NCI-H446 treated with DMSO at 0.1 percent for 48 hours (cell line): ENCODE measurements at places on chromosomes 7 and 10.

GRCh38 chr7:157925383-157925875, 588.6 kb downstream of the DNAJB6 start:
- DNase-seq: no peak

- no peak for DNase-seq
These were observed 99.4 kb downstream of the CTBP2 start for GRCh38 chr10:125060826-125061556.

DNA sequence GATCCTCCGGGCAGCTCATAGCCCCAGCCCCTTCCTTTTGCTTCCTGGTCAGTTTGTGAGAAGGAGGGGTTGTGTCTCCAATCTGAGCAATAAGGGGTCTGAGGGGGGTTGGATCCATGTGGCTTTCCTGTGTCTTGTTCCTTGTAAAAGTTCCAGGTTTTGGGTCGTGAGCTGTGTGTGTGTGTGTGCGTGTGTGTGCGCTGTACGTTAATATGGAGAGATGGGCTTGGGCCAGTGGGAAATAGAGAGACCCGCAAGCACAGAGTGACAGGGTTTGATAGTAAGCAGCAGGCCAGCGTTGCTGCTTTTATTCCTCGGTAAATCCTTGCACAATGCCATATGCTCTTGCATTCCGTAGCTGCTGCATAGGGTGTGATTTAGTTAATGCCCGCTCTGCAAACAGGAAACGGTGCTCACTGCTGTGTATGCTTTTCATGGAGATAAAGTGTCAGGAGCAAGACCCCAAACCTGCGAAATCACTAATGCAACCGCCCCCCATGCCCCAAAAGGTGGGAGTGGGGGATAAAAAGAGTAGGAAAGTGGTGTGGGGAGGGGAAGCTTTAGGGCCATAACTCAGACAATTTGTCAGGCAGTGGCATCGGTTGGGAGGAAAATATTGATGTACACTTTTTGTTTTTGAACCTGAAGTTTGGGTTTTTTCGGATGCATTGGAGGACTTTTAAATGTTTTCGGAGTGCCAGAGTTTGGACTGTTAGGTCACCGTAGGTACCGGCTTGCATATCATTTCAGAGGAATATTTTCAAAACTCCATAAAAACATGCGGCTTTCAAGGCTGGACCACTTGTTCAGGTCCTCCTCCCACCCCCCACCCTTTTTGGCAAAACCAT, 108.7 kb downstream of the TCF7L2 start:
- no peak for DNase-seq

- peak; percentile 73 for DNase-seq
These were observed at the start of gene UNC5B for GRCh38 chr10:71212318-71213126. Gene UNC5B, plus strand, starts transcription at chr10:71212570. Its CDS starts 416 bp downstream, at chr10:71212986.

- no peak for DNase-seq
These were observed 326.3 kb downstream of the CCSER2 start for GRCh38 chr10:84654671-84655070.

DNA sequence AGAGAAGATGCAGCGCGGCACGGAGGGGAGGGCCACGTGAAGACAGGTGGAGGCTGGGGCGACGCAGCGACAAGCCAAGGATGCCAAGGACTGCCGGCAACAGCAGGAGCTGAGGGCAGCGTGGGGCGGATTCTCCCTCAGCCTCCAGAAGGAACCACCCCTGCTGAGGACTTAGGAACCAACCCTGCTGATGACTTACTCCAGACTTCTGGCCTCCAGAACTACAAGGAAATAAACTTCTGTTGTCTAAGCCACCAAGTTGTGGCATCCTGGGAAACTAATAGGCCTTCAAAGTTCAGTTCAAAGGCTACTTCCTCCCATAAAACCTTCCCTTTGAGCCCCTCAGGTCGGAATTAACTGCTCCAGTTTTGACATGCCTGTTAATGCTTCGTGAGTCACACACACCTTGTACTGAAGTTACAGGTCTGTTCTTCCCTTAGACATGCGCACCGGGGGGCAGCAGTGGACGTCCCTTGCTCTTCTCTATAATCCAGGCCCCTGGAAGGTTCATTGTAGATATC, 88.4 kb upstream of the RHEB start:
- DNase-seq: no peak

DNA sequence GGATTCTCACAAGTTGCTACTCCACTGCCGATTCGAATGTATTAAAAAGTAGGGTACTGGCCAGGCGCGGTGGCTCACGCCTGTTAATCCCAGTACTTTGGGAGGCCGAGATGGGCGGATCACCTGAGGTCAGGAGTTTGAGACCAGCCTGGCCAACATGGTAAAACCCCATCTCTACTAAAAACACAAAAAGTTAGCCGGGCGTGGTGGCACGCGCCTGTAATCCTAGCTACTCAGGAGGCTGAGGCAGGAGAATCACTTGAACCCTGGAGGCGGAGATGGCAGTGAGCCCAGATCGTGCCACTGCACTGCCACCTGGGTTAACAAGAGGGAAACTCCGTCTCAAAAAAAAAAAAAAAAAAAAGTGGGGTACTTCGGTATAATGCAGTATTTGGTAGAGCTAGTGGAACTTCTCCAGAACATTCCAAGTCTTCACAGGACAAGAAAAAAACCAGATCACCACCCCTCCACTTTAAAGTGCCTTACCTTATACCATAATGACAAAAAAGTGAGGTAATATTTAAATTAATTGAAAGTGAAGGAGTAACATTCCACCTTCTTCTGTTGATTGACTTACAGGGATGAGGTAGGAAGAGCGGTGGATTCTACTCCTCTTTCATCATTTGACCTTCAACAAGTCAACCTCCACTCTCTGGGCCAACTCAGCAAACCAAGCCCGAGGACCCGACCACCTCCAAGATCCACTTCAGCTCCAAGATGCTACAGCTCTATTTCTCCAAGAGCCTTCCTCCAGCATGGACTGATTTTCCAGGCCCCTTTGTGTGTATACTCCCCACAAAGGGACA, 2.0 kb downstream of the BAZ1B start:
- no peak for DNase-seq

DNA sequence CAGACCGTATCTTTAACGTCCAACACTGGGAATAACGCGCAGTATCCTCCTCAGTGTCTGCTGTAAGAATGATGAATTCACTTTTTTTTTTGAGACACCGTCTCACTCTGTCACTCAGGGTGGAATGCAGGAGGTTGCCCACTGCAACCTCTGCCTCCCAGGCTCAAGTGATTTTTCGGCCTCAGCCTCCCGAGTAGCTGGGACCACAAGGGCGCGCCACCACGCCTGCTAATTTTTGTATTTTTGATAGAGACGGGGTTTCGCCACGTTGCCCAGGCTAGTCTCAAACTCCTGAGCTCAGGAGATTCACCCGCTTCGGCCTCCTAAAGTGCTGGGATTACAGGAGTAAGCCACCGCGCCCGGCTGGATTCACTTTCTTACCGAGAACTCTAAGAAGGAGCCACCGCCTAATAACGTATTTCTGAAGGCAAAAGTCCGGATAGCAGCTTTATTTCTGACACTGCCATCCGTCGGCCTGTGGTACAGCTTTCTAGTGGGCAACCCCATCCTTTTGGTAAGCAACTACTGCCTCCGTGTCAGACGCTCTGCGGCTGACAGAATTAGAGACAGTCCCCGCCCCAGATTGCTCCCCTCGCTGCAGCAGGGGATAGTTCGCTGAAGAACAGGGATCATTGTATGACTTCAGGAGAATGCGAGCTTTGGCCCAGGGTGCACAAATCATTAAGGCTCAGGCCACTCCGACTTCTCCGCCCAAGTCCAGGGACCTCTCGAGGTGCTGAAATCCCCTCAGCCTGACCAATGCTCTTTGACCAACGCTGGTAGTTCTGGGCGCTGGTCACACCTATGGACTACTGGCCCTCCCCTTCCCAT, 662 bp downstream of the POLR3A start:
- DNase-seq: no peak

DNA sequence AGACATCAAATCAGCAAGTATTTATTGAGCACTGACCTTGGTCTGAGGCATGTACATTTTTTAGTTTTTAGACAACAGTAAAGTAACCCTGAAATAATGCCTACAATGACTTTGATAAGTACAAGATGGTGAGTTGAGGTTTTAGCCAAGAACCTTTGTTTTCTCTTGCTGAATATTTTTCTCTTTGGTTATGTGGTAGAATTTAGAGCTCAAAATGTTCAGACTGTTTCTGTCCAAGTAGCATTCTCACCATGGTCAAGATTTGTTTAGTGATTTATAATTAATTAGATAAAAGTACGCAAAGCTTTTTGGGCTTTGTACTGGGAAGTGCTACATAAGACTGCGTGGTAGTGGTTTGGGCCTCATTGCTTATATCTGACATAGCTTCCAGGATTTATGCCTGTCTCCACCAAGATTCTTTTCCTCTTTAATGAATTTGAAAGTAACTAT, 102.4 kb downstream of the KAT6B start:
- DNase-seq: no peak

- DNase-seq: no peak
These were observed 13.8 kb upstream of the MPP7 start for GRCh38 chr10:28316696-28317095.

GRCh38 chr10:121368347-121369025, 229.8 kb downstream of the FGFR2 start:
- DNase-seq: peak; percentile 22

GRCh38 chr10:124550293-124551034, 88.8 kb downstream of the LHPP start:
- DNase-seq: no peak

DNA sequence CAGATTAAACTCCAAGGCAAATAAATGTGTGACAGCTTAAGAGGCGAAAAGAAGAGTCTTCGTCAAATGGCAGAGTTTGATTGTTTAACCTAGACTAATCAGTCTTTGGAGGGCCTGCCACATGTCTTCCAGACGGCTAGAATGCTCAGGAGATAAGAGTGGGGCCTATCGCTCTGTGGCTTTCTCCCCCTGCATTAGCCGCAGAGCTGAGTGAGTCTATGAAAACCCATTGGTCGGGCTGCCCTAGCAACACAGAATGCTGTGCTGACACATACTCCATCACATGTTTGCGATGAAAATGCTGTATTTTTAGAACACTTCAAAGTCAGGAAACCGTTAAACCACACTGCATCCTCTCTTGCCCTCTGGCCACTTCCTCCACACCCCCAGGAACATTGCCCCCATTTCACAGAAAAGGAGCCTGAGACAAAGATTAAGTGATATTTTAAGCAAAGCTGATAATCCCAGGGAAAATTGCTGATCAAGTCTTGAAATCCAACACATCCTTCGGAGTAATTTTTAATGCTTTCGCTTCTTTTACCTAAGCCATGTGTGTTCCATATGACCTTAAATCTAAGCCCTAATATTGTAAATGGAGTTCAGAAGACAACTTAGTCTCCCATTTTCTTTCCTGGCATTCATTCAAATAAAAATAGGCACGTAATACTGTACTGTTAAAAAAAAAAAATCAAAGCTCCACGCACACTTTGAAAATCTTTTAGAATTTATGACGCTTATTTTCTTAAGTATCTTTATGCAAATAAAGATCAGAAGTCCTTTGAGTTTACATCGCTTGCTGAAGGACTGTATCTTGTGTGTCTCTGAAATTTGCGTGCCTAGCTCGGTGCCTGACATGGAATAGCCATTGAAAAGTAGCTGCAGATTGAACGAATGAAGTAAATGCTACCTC, 161.2 kb downstream of the CELF2 start:
- DNase-seq: no peak

DNA sequence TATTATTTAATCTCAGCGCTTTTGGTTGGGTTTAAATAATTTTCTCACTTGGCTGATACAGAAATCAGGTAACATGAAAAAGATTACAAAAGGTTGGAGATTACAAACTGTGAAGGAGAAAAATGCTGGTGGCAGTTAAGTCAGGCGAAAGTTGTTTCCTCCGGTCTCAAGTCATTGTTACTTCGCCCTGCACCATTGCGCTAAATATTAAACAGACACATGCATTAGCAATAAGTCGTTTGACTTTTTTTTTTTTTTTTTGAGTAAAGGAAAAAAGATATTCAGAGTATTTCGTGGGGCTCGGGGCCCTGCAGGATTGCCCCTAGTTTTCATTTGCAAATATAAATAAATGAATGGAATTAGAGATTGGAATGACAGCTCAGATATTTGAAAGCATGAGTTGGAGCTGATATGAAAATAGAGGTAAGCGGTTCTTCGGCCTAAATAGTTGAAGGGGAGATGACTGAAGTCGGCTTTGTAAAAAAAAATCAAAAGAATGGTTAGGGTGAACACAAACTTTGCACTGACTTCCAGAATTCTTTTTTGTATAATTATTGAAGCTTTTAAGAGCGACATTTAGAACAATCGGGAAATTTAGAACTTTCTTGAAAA, 914 bp downstream of the SDHAF3 start:
- no peak for DNase-seq

GRCh38 chr10:546971-547590, 142.4 kb downstream of the DIP2C start:
- DNase-seq: no peak

DNA sequence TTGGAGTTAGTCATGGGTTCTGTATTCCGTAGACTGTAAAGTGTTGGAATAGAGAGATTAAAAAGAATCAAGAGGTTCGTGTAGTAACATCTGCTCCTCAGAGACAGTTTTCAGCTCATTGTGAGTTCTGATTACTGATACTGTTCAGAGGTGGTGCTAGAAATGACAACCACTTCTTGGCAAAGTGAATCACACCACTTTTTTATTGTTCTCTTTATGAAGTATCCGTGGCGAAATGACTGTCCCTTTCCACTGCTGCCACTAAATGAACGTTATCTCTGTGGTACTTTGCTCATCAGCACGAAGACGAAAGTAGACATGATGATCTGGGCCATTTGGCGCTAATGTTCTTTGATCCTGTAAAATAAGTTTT, 860 bp downstream of the RPP30 start:
- DNase-seq: no peak

GRCh38 chr7:47944536-47945260, 3.6 kb downstream of the PKD1L1 start:
- DNase-seq: no peak

GRCh38 chr10:83541046-83541445, 598.3 kb upstream of the GHITM start:
- DNase-seq: no peak

- DNase-seq: peak; percentile 49
These were observed at the start of gene COMTD1 for GRCh38 chr10:75235375-75236177. Gene COMTD1, minus strand, starts transcription at chr10:75235957. Its CDS starts 29 bp downstream, at chr10:75235928.

DNA sequence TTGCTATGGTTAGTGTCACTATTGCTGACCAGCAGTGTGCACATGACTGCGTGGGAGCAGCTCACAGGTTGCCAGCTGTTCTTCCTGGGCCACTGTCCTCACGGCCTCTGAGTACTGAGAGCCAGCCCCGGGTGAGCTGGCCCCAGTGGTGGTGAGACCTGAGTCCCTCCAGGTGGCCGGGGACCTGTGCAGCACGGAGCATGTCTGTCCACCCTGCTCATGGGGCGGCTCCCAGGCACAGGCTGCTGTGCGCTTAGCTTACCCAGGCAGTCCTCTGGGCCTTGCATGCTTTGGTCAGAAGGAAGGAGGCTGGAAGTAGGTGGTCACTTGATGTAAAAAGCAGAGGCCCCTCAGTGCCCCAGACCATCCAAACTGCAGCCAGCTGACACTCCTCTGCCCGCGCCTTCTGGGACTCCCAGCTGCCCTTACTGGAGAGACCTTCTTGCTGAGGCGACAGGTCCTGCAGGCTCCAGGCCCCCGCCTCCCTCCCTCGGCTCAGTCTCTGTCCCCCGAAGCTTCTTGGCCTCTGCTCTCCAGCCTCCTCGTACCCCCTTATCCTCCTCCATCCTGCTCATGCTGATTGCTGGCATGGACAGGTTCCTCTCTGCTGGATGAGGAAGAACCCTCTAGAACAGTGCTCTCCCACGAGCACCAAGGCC, 30.9 kb upstream of the DPYSL4 start:
- DNase-seq: no peak

- DNase-seq: no peak
These were observed 176.2 kb downstream of the CCDC3 start for GRCh38 chr10:12825260-12825849.

GRCh38 chr7:15334536-15335263, 227.1 kb downstream of the AGMO start:
- DNase-seq: no peak

- DNase-seq: peak; percentile 57
These were observed 101.6 kb downstream of the NPSR1 start for GRCh38 chr7:34759477-34760125.
